ENCODE measurements at places on chromosomes 11 and 22.

DNA sequence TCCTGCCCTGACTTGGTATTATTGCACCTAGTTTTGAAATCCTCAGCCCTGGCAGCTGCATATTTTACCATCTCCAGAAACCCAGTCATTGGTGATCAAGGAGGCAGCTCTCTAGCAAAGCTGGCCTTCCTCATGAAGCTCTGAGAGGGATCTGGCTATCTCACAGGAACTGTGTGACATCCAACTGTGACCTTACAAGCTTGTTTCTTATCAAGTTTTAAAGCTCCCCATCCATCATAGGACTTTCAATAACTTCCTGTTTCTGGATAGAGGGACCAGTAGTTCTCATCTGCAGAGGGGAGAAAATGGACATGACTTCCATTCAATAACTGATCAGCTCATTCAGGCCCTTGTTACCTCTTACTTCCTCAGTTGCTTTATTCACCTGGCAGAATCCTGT, 18.2 kb downstream of the CALCA start:
- no peak for DNase-seq

- no peak for DNase-seq
These were observed 16.1 kb downstream of the POU2AF1 start for GRCh38 chr11:111362887-111363411.

DNA sequence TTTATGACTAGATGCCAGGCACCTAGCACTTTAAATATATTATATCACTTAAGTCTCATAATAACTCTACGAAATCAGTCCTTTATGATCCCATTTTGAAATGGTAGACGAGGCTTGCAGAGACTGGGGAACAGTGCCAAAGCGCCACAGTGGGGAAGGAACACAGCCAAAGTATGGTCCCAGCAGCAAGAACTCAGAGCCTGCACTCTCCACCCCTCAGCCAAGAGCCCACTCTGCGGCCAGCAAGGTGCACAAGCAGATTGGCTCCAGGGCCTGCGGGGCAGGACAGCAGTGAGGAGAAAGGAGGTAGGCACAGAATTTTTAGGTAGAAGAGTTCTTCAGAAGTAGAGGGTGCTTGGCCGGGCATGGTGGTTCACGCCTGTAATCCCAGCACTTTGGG, 61.4 kb downstream of the NRXN2 start:
- DNase-seq, result no peak

GRCh38 chr11:126345759-126346585, 9.5 kb upstream of the ST3GAL4 start:
- no peak for DNase-seq

DNA sequence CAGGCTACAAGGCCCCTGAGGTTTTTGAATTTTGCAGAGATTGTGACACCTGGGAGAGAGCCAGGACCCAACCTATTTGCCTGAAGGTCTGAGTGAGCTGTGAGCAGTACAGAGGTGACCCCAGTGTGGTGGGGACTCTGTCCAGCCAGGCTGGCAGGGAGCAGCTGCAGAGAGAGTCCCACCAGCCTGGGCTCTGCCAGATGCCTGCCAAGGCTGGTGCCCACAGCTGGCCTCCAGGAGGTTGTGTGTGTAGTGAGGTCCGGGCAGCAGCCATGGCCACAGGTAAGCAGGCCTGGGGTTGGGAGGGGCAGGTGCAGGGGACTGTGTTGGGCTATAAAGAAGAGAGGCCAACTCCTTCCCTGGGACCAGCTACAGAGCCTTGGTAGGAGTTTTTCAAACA, 144.8 kb downstream of the CRYBB2 start:
- no peak for DNase-seq

- no peak for DNase-seq
These were observed 37.2 kb downstream of the RCOR2 start for GRCh38 chr11:63879598-63880402.

DNA sequence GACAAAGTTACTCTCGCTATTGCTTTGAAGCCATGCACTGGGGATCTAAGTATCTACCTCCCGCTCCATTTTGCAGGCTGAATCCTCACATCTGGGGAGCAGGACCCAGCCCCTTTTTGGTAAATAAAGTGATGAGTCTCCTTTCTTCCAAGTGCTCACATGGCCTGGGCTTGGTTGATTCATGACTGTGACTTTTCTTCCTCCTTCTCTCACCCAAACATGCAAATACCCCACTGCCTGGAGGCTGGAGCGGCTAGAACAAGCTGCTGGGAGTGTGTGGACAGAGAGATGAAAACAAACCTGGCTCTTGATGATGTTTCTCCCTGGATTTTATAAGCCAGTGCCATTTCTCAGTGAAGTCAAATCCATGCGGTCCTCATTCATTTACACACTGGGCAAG, 72.7 kb downstream of the TRIM29 start:
- no peak for DNase-seq

DNA sequence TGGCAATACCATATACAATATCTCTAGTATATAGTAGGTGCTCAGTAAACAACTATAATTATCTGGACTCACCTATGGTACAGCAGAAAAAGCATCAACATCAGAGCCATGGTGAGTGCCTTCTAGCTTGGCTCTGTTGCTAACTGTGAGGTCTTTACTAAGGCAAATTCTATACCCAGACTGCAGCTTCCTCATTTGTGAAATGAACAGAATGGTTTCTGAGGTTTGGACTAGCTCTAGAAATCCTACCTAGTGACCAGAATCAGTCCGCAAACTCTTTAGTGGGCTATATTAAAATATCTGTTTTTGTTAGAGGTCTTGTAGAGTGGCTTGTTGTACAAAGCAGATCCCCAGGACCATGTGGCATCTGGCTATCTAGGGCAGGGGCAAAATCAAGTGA, 3.7 kb downstream of the MS4A1 start:
- no peak for DNase-seq

GRCh38 chr11:93160808-93161207, 37.0 kb downstream of the SLC36A4 start:
- no peak for DNase-seq

DNA sequence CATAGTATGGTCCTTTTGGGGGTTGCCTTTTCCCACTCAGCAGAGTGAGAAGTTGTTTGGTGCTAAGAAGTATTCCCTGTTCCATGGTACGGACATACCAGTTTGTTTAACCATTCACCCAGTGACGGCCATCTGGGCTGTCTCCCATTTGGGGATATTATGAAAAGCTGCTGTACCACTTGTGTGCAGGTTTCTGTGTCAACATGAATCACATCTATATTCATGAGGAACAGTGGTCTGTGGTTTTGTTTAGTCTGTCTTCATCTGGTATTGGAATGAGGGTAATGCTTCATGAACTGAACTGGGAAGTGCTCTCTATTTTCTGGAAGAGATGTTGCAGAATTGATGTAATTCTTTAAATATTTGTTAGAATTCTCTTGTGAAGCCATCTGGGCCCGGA, 89.5 kb downstream of the TRMU start:
- DNase-seq, result no peak

DNA sequence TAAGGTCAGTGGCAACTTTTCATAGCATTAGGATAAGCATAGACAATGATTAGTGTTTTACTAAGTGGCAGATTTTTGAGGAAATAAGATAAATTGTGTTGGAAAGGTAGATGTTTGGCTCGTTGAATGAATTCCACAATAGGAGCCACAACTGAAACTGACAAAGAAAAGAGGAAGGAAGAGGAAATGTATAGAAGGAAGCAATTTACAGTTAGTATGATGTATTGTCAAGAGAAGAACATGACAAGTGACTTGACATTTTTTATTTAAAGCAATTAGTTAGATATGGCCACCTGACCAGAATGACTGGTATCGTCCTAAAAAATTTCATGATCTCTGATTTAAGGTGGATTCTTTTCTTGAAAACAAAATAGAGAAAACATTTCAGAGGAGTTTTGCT, 3.1 kb upstream of the RAG2 start:
- no peak for DNase-seq

DNA sequence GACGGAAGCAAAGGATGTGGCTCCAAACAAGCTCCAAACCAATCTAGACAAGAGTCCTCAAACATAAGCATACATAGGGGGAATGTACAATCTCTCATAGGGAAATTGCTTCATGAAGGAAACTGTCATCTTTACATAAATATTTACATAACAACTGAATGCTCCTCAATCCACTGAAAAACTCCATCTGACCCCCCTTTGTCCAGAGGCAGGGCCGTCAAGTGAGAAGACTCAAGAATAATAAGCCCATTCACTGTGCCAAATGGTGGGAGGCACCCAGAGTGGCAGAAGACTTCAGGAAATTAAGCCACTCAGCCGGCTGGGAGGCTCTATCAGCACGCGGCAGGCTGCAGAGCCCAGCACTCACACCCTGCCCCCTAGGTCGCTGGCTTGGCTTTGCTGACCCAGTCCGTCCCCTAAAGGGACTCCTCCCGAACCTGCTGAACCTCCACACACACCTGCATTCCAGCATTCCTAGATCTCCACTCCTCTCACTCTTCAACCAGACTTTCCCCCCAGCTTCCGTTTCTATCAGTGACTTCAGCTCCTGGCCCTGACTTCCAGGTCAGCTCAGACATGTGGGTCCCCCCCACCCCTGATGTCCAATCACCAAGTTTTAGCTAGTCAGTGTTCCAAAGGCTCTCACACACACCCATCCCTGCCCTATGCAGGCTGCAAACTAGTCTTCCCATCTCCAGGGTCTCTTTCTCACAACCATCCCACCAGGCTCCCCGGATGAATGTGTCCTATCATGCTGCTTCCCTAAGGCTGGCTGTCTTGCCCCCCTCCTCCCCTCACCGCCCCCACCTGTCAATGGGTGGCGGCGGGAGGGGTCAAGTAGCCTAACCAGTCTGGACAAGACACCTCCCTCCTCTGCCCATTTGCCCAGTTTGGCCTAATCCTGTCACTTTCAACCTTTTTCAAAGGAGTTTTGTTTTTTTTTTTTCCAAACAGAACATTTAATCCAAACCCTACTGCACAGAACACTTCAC, 11.3 kb downstream of the VPS37C start:
- DNase-seq, result no peak

GRCh38 chr11:107864591-107864990, 6.0 kb upstream of the SLC35F2 start:
- DNase-seq, result no peak

- DNase-seq, result no peak
These were observed 79.9 kb upstream of the BARX2 start for GRCh38 chr11:129295746-129296145.

DNA sequence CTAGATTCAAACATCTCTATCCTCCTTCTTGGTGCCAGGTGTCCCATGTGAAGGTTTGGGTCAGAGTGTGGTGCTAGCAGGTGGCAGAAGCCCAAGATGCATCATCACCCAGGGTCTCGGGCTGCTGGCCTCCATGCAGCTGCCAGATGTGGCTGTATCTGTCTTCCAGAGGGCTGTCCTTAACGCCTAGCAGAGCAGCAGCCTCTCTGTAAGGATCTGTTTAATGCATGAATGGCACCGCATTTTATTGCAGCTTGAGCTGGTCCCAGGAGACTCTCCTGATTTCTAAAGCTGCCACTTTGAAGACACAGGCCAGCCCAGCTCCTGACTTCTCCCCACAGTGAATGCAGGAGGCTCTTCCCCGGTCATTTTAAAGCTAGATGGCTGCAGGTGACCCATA, 26.3 kb downstream of the SLC1A2 start:
- DNase-seq, result no peak

DNA sequence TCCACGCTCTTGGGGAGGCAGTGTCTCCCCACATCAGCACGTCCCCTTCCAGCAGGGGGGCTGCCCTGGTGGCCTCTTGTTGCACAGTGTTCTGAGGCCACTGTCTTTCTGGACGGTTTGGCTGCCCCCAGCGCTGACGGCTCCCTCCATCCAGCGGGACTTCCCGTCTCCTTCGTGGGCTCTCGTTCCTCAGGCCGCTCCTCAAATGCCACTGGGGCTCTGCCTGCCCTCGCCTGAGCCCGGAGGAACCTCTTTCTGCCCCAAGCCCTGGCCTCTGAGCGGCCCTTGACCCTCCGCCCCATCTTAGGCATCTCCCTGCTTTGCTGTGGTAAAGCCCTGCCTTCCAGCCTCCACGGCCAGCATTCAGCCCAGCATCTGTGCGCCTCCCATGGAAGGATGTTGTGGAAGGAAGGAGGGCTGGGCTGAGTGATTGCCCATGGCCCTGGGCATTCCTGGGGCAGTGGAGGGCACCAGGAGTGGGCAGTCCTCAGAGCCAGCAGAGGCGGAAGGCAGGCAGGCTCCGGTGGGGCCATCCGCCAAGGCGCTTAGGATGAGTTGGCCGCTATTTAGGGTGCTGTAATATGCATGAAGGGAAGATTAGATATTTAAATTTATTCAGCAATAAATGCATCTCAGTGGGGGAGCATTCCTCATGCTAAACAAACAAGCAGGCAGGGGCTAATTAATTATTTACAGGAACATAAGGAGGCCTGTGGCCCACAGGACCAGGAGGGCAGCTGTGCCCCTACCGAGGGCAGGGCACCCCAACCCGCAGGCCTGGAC, 17.8 kb downstream of the OTUB1 start:
- no peak for DNase-seq

GRCh38 chr11:113828191-113828590, 47.2 kb downstream of the USP28 start:
- no peak for DNase-seq

DNA sequence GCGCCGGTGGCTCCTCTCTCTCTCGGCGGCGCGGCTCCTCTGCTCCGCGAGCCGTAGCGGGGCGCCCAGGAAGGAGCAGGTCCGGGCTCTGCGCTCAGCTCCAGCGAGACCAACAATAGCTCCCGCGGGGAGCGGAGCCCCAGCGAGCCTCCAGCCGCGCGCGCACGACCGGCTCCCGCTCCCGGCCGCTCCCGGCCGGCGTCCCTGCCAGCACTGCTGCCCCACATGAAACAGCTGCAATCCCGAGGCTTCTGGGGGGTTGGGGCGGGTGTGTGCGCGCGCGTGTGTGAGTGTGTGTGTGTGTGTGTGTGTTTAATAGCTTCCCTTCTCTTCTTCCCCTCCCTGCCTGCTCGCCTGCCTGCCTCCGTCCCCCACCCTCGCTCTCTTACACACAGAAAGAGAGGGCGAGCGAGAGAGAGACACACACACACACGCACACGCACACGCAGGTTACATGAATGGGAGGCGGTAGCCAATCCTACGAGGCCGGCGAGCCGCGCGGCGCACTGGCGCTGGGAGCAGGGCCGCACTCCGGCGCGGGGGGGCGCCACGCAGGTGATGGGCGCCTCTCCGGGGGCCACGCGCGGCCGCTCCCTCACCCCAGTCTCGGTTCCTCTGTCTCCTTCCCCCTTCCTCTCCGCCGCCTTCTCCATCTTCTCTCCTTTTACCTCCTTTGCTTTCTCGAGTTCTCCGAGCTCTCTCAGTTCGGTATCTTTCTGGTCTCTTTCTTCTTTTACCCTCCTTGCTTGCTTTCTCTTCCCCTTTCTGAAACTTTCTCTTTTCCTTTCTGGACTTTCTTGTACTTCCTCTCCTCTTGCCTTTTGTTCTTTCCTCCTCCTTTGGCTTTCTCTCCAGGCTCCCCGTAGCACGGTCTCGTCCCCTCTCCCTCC, at the start of gene TENM4:
Gene TENM4 (minus strand): TSS at position 460 of the 890 bp plus-strand sequence. CDS start 371,086 bp downstream, outside the sequence.
- peak; percentile 89 for DNase-seq

- DNase-seq, result no peak
These were observed 456.2 kb downstream of the BRD1 start for GRCh38 chr22:49371325-49372110.

GRCh38 chr22:47112994-47113852, 350.8 kb downstream of the TBC1D22A start:
- DNase-seq, result no peak

DNA sequence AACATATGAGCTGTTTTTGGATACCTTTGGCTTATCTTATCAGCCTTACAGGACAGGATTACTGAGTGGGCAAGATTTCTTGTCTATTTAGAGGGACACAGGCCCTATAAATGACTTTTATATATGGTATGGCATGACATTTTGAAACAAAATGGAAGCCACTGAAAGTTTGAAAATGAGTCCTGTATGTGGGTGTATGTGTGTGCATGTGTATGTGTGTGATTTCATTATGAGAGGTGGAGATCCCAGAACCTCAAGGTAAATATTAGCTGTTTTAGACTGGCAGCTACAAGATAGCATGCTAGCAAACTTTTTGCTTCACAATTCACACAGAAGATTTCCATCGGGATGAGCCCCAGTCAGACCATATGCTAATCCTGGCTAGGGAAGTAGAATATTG, 970.5 kb upstream of the CCDC90B start:
- no peak for DNase-seq

Data from renal pelvis (tissue), 12 donors.